Caki2 (cell line): ENCODE measurements at places on chromosomes 4 and X. TPM values are rescaled to one million over a fixed set of nuclear protein-coding genes. Genes with fewer than 3 reads are reported as not detected.

TEX13B gene
- not detected in 2 replicates for total RNA-seq

ARMCX1 gene
- 12.7 and 21.2 TPM in 2 replicates for total RNA-seq

WAS gene
- total RNA-seq: 2.7 TPM in 1 of 2 replicates, not detected in the other

TRIM75 gene
- not detected in 2 replicates for total RNA-seq

VEGFD gene
- total RNA-seq: 0.35 and 0.41 TPM in 2 replicates

ZCCHC18 gene
- 0.78 TPM in 1 of 2 replicates, not detected in the other for total RNA-seq
